Activated CD8-positive, alpha-beta T cell treated with anti-CD3 and anti-CD28 coated beads, Interleukin-2, amount 10 ng/mL, durations not matched to agents 7 days and 5 days (primary cell): ENCODE measurements at places on chromosomes 1 and 21. TPM values are rescaled to one million over a fixed set of nuclear protein-coding genes. Genes with fewer than 3 reads are reported as not detected.

KRTAP10-12 gene
- not detected for total RNA-seq

RNF186 gene
- total RNA-seq, result not detected

DNA sequence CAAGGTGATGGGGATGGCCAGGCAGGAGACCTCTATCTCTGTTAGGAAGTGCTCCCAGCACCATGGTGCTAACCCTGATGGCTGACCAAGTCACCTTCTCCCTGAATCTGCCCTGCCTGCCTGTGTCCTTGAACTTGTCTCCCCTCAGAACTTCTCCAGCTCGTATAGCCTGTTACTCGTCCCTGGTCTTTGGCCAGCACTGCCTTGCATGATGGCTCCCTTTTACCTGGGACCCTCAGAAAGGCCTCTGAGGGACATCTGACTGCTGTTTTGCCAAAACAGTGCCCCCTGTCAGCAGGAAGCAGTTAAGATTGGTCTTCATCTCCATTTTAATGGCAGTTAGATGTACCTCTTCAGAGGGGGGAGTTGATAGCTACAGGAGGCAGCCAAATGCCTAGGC is 148.3 kb downstream of the RHOU start:
- H3K27ac ChIP-seq, result no peak overlapping the region
- DNase-seq, result no peak
- no peaks in the 10 kb centered on the region for H3K36me3 ChIP-seq
- H3K4me3 ChIP-seq, result no peak overlapping the region

DNA sequence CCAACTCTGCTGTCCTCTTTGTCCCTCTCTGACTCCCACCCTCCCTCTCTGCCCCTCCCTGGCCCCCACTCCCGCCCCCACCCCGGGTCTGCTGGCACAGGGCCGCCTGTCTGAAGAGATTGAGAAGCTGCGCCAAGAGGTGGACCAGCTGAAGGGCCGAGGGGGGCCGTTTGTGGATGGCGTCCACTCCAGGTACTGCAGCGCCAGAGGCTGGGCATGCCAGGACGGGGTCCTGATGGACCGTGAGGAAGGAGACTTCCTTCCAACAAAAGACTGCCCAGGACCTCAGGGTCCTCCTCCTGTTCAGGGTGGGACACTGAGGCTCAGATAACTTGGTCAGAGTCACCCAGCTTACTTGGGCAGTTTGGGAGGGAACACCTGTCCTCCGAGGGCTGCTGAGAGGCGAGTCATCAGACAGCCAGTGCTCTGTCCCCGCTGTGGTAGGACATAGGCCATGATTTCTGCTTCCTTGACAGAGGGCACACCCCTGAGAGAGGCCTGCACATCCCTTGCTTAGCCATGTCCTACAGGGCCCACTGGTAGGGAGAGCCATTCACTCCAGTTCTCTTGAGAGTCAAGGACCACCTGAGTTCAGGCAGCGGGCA is 23.4 kb downstream of the PPFIA4 start:
- H3K27ac ChIP-seq, result no peak overlapping the region
- H3K4me1 ChIP-seq, result no peaks in the 10 kb centered on the region
- H3K36me3 ChIP-seq, result peaks cover 3% of the 10 kb centered on the region
- no peaks in the 10 kb centered on the region for H3K27me3 ChIP-seq

LRRC3 gene
- 3.2 TPM for total RNA-seq

DNA sequence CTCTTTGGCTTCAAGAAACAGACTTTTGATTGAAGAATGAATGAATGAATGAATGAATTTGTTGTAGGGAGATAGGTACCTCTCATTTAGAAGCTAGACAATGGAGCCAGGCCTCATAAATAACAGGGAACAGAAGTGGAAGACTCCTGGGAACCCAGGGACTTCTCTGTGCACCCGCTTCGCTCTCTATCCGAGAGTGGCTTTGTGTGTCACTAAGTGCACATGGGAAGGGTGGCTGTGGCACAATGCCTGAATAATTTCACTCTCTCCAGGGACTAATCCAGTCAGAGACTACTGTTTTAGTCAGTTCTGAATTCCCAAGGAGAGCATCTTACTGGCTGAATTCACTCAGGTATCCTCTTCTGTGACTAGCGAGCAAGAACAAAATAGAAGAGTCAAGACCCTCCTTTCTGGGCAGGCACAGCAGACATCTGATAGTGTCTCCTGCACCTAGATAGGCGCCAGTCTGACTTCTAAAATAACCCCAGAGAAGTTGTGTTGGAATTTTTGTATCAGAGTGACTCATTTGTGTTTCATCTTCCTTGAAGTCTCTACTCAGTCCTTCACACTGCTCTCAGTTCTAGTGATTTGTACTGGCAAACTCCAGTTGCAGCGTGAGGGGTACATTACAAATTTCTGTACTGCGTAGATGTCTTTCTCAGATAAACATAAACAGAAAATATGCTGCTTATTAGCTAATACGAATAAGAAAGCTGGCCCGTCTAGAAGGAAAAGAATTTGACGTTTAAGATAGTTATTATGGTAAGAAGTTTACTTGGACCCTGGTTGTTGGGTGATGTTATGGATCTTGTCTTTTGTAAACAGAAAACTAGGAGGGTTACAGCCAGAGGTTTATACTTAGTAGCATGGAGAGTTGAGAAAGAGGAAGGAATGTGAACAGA is 34.0 kb downstream of the BACH1 start:
- no peak overlapping the region for H3K27ac ChIP-seq
- no peaks in the 10 kb centered on the region for H3K27me3 ChIP-seq
- H3K36me3 ChIP-seq, result peaks cover 10% of the 10 kb centered on the region
- no peak overlapping the region for H3K4me3 ChIP-seq

DNA sequence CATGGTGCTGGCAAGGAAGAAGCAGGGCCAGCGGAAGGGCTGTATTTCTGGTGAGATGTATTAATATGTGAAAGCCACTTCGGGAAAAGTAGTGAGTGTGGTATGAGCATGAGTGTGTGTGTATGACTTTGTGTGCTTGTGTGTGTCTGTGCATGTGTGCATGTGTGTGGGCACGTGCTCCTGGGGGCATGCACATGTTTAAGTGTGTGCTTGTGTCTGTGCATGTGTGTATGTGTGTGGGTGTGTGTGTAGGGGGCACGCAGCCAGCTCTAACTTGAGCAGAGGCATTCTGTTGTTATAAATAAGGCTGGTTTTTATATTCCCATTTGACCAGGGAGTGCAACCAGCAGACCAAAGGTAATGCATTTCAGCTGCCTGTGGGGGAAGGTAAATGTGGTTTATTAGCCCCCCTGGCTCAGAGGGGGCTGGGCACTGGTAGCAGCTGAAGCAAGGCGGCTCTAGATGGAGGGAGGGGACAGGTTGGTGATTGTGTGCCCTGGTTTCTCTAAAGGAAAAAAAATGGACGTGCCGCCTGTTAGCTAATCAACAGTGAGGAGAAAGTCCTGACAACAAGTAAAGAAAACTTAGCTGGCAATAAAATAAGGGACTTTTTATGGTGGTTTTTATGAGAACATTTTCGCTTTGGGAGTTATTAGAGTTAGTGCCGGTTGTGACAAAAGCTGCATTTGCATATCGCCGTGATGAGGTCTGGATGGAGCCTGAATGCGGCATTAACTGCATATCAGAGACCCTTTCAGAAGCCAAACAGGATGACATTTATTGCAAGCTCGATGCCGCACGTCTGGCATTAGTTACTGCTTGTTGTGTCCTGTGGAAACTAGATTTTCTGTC is 180.1 kb downstream of the CAMTA1 start:
- H3K27ac ChIP-seq, result peak overlapping the region; percentile 5
- H3K36me3 ChIP-seq, result no peaks in the 10 kb centered on the region
- H3K27me3 ChIP-seq, result peaks cover 34% of the 10 kb centered on the region
- DNase-seq, result no peak

GRCh38 chr1:35717911-35718476 is 690 bp downstream of the C1orf216 start:
- H3K4me3 ChIP-seq, result peak overlapping the region; percentile 83
- no peak for DNase-seq
- no peaks in the 10 kb centered on the region for H3K27me3 ChIP-seq
- peak overlapping the region; percentile 3 for H3K27ac ChIP-seq

- no peak overlapping the region for H3K27ac ChIP-seq
- H3K4me1 ChIP-seq, result no peaks in the 10 kb centered on the region
- H3K4me3 ChIP-seq, result no peak overlapping the region
- H3K27me3 ChIP-seq, result no peaks in the 10 kb centered on the region
- no peak for DNase-seq
These were observed 14.3 kb downstream of the KCNT2 start for GRCh38 chr1:196593955-196594354.
